ENCODE measurements at places on chromosomes 11 and 22.
A peak's percentile ranks its signal among the peaks of the same experiment; 100 is the strongest.

GRCh38 chr11:100741866-100742625 is 55.0 kb downstream of the ARHGAP42 start:
- no peak for DNase-seq

- no peak for DNase-seq
Measured at GRCh38 chr11:73784080-73784634, 3.5 kb upstream of the MRPL48 start.

- peak; percentile 50 for DNase-seq
Measured at GRCh38 chr11:66546368-66546965, at the start of gene ACTN3. Gene ACTN3 (plus strand): TSS chr11:66546903. CDS start chr11:66546938, 35 bp downstream.

DNA sequence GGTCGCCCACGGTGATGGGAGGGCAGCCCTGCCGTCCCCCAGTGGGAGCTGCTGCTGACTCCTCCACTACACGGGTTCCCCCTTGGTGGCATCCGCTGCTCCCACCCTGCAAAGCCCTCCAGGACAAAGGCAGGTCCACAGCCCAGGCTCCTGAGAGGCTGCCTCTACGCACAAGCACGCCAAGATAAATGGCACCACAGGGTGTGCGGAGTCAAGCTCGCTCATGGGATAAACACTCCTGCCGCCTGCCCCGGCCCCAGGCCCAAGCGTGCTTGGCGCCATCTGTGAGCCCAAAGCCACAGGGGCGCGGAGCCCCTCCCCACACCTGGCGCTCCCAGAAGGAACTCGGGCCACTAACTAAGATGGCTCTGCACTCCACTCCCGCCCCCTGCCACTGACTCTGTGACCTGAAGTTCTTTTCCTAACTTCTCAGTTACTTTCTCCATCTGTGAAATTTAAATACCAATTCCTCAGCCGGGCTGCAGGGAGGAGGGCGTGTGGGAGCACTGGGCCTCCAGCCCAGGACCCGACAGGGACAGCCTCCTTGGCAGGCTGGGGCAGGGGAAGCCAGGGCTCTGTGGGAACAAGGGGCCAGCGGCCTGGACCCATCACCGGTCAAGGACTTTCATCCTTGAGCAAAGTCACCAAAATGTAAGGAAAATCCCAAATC is 14.9 kb downstream of the EHD1 start:
- no peak for DNase-seq

DNA sequence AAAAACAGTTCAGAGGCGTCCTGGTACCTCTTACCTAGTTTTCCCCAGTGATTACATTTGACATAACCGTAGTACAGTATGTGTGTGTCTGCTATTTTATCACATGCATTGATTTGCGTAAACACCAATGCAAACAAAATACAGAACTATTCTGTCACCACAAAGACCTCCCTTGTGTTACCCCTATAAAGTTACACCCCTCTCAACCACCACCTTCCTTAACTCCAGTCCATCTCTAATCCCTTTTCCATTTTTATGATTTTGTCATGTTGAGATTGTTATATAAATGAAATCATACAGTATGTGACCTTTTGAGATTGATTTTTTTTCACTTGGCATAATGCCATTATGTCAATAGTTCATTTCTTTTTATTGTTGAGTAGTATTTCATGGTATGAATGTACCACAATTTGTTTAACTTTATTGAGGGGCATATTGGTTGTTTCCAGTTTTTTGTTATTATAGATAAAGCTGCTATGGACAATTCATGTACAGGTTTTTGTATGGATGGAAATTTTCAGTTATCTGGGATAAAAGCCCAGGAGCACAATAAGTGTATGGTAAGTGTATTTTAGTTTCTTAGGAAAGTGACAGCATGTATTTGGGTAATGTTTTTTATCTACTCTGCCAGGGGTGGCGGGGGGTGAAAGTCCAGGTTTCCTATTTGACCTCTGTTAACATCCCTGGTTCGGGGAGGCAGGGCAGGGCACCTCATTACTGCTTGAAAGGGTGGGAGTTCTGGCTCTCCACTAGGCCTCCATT is 6.0 kb upstream of the SLC37A2 start:
- no peak for DNase-seq

DNA sequence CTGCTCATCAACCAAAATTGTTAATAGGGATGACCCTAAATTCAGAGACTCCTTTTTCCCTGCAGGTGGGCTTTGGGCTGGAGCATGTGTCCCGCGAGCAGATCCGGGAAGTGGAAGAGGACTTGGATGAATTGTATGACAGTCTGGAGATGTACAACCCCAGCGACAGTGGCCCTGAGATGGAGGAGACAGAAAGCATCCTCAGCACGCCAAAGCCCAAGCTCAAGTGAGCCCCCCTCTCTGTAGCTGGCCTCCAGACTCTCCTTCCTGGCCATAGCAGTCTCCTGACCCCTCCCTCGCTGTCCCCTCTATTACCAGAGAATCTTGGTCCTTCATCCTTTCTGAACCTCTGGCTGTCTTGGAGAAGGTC is 47.9 kb upstream of the RAB1B start:
- no peak for DNase-seq

DNA sequence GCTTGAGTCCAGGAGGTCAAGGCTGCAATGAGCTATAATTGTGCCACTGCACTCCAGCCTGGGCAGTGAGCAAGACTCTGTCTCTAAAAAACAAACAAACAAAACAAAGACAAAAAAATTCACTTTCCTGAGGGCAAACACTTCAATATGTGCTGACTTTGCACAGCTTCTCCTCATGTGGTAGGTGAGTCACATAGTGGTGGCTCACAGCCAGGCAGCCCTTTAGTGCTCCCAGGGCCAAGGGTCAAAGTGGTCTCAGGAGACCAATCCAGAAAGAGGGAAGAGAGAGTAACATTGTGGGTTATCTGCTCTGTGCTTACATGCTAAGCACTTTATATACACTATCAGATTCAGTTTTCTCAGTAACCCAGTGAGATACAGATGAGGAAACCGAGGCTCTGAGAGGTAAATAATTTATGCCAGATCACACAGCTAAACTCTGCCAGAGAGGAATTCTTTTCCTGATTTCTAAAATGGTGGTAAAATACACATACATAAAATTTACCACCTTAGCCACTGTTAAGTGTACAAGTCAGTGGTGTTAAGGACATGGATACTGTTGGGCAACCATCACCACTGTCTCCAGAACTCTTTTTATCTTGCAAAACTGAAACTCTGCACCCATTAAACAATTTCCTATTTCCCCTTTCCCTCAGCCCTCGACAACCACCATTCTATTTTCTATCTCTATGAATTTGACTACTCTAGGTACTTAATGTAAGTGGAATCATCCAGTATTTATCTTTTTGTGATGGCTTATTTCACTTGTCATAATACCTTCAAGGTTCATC is 231.7 kb upstream of the NARS2 start:
- DNase-seq, result no peak

GRCh38 chr11:7787239-7787638 is 9.5 kb downstream of the OR5P2 start:
- no peak for DNase-seq
